Choroid plexus epithelial cell (primary cell): ENCODE measurements at places on chromosomes 7 and 10.

DNA sequence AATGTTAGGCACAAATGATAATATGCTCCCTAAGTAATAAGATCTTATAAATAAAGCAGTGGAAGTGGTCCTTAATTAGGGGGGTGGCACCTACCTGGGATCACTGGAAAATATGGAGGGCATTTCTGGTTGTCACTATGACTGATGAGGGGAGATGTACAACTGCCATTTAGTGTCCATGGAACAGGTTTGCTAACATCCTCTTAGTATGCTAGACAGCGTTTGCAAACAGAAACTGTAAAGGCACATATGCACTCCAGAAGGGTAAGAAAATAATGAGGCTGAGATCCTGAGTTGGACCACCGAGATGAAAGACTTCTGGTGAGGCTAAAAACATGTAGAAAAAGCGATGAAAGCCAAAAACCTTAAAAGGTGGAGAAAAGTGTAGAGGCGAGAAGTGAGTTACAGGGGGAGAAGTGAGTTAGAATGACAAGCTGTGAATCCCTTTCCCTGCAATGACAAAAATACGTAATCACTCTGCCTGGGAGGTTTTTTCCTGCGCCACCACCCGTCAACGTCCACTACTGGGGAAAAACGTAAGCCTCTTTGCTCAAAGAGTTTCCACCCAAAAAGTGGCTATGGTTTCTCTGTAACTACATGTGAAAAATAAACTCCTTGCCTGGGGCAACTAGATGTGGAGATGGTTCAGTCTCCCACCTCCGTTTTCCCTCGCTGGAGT, 767 bp downstream of the KRIT1 start:
- peak; percentile 28 for DNase-seq

GRCh38 chr7:134645935-134646334, 718 bp upstream of the BPGM start:
- DNase-seq: peak; percentile 57

DNA sequence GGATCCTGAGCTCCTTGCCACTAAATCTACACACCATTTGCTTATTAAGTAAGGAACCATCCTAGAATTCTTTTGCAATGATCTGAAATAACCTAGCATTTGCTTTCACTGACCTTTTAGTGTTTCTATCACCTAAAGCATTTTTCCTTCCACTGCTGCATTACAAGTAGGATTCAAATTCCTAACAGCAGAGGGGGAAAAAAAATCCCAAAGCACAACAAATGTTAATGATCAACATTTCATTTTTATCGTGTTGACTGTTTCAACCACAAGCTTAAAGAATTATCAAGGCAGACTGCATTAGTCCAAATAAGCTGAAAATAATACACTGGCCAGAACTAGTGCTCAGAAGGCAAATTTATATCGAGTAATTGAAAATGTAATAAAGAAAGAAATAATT, 174.7 kb upstream of the TCF7L2 start:
- DNase-seq: peak; percentile 55

DNA sequence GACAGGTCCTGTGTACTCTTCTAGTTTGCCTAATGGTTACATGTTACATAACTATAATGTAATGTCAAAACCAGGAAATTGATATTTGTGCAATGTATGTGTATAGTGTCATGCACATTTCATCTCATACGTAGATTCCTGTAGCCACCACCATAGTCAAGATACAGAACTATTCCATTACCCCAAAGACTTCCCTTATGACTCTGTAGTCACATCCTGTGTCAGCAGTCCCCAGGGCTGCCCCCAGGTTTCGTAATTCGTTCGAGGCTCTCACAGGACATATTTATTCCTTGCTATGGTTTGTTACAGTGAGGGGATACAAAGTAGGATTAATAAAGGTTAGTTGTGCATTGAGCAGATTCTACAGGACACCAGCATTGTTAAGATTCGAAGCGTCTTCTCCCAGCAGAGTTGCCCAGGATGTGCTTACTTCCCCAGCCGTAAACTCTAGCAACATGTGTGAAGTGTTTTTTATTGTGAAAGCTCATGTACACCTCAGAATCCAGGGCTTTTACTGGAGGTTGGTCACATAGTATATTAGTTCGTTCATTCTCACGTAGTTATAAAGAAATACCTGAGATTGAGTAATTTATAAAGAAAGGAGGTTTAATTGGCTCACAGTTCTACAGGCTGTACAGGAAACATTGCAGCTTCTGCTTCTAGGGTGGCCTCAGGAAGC, 18.6 kb downstream of the RABGEF1 start:
- peak; percentile 42 for DNase-seq

DNA sequence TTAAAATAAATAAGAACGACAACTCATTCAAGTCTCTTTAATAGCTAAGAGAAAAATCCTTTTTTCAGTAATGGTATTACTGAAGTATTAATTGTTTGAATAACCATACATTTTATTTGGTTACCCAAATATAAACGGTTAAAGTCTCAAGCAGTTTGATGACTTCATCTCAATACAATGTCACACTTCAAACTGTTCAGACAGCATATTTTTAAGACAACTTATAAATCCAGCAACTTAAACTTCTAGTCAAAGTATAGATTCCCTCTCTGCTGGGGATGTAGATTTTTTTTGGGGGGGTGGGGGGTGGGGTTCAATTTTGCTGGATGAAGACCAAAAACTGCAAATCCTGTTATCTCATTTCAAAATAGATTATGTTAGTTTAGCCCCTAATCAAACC, 42.0 kb downstream of the GNA12 start:
- peak; percentile 75 for DNase-seq
